ENCODE measurements at places on chromosomes 3 and 15.

- peak; percentile 66 for DNase-seq
These were observed 136.8 kb upstream of the CCDC54 start for GRCh38 chr3:107240183-107241091.

DNA sequence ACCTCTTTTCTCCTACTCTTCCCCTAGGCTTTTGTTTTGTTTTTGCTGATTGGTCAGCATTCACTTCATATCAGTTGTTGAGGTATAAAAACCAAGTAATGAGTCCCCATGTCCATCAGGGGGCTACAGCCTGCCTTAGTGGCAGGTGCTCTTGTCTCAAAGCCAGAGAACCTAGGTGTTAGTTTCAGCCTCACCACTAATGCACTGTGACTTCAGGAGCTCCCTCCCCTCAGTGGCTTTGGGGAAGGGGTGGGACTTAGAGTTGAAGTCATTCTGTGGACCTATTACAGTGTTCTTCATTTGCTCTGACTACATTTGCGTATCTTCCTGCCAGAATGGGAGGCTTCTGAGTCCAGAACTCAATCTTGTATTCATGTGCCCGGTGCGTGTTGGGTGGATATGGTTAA lies 41.6 kb downstream of the NR2C2 start:
- no peak for DNase-seq

GRCh38 chr15:41936649-41937567 lies 35.4 kb downstream of the EHD4 start:
- peak; percentile 83 for DNase-seq

GRCh38 chr3:128012050-128012449 lies 40.2 kb upstream of the SEC61A1 start:
- no peak for DNase-seq

DNA sequence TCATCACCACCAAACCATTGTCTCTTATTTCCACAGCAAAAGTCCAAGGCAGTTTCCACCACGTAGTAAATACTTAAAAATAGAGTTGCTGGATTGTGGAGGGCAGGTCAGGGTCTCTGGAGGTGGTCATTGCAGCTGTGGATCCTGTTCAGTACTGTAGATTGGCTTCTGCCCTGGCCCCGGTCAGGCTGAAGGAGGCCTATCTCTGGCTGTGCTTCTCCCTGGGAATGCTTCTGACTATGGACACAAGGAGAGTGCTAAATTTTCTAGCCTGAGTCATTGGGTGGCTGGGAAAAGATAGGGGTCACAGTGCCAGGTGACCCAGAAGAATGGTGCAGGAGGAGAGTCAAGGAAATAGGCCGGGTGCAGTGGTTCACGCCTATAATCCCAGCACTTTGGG lies 26.3 kb upstream of the GMPPB start:
- no peak for DNase-seq

GRCh38 chr3:110779581-110779980 lies 292.0 kb upstream of the NECTIN3 start:
- no peak for DNase-seq

- no peak for DNase-seq
These were observed 136.8 kb upstream of the UMPS start for GRCh38 chr3:124593442-124593829.

DNA sequence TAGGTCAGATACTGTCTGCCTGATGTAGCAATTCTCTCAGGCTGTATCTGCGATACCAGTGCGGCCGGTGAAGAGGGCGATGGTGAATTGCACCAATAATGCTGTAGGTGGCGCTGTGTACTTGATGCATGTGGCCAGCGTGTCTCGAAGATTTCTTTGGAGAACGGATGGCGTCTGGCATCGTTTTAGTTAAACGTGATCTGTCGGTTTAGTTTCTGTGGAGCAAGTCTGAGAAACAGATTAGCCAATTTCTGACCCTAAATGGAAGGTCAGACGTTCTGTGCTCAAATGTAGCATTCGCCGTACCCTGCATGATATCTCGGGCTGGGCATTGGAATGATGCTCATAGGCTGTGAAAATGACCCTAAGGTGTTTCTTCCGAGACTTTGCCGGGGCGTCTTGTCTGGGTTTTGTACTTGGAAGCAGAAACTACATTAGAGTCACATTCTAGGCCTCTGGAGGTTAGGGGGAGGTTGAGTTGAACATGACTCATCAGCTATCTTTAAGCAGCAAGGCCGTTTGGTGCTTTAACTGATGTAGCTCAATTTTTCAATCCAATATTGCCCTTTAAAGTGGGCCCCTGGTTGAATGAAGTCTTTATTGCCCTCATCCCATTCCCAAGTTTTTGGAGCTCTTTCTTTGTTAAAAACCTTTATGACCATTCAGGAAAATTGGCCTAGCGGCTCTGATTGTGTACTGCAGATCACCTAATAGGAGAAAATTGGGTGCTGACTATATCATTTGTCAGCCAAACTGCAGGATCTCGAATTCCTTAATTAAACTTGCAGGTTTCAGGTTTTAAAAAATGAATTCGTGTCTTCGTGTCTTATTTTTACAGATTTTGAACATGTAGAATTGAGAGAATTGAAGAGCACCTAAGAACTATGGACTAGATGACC lies 80.0 kb downstream of the SQOR start:
- no peak for DNase-seq

GRCh38 chr15:52804526-52805081 lies 14.5 kb upstream of the ONECUT1 start:
- DNase-seq, result no peak

- no peak for DNase-seq
These were observed 25.7 kb downstream of the EEFSEC start for GRCh38 chr3:128178782-128179483.

DNA sequence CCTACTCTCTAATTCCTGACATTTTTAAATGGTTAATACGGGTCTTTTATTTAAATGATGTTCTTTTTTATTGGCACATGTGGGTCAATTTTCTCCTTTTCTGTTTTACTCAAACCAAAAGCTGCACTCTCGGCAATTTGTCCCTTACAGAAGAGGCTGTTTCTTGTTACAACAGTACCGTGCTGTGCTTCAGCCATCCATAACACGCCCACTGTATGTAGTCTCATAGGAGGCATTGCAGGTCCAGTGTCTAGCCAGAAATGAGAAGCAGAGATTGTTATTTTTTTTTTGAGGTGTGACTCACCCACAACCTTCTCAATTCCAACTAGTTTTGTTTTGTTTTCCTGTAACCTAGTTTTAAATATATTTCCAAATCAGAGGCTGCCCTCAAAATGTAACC lies 164.6 kb downstream of the GMNC start:
- no peak for DNase-seq

GRCh38 chr3:176247191-176247590 lies 950.1 kb downstream of the TBL1XR1 start:
- no peak for DNase-seq

GRCh38 chr3:130260918-130261317 lies 84.6 kb upstream of the COL6A5 start:
- no peak for DNase-seq

GRCh38 chr15:74776821-74777768 lies 4.8 kb upstream of the CSK start:
- DNase-seq, result peak; percentile 75

- no peak for DNase-seq
These were observed 51.9 kb downstream of the NKIRAS1 start for GRCh38 chr3:23864931-23865330.

- no peak for DNase-seq
These were observed 26.2 kb downstream of the ZBED2 start for GRCh38 chr3:111568911-111569310.
